ENCODE measurements at places on chromosomes 3 and 15. TPM values are rescaled to one million over a fixed set of nuclear protein-coding genes. Genes with fewer than 3 reads are reported as not detected.

DNA sequence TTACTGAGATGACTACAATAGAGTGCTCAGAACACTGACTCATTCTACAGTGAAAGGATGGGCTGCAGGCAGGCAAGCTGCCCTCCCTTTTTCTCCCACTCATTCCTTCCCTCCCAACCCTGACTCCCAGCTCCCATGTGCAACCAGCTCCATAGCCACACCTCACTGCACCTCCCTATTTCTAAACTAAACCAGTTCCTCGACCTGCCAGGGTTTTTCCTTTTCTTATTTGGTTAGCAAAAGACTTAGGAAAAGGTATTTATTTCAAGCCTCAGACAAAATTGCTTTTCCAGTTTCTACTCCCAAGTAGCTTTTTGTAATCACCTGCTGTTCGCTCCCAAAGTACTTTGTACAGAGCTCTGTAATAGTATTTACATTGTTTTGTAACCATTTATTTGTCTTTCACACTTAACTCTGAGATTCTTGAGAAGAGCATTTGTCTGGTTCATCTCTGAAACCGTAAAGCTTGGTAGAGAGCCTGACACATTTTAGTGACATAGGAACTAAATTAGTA is 2.2 kb downstream of the AADAC start:
- no peak overlapping the region for H3K27ac ChIP-seq
- H3K4me3 ChIP-seq, result no peak overlapping the region
- H3K27me3 ChIP-seq, result peaks cover 8% of the 10 kb centered on the region
- no peak for DNase-seq

DNA sequence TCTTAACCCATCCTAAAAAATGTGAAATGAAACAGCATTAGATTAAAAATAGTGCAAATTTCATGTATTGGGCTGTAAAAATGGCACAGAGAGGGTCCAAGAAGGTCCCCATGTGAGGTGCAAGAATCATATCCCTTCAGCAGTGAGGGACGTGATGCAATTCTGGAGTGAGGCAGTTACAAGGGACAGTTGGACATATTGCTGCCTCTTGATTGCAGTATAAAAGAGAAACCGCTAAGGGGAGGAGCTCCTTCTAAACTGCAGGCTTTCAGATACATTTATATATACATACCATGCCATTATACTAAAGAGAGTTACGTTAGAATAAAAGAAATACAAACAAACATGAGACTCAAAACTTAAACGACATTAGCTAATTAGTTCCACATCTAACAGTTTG is 304.2 kb upstream of the CTNNB1 start:
- H3K4me3 ChIP-seq, result no peak overlapping the region
- H3K36me3 ChIP-seq, result no peaks in the 10 kb centered on the region
- H3K27ac ChIP-seq, result no peak overlapping the region
- DNase-seq, result no peak

GRCh38 chr3:110165753-110166152 is 828.4 kb upstream of the DPPA4 start:
- H3K27ac ChIP-seq, result no peak overlapping the region
- no peaks in the 10 kb centered on the region for H3K4me1 ChIP-seq
- H3K4me3 ChIP-seq, result no peak overlapping the region
- no peak for DNase-seq

DNA sequence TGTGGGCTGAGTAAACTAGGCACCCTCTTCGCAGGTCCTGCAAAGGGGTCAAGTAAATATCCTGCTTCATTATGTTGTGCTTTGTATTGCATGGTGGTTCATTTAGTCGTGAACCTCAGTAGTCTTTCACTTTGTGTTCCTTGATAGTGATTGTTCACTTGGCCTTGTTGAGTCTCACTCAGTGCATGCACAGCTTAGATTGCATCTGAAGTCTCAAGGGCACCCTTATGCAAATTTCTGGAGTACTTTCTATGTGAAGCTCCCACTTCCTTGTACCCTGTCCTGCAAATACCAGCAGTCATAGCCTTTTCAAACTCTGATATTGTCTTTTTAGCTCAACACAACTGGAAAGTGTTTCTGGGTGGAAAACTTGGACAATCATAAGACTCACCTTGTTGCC is 519.2 kb downstream of the NAALADL2 start:
- no peaks in the 10 kb centered on the region for H3K4me1 ChIP-seq
- DNase-seq, result no peak
- H3K27ac ChIP-seq, result no peak overlapping the region
- H3K4me3 ChIP-seq, result no peak overlapping the region

- no peaks in the 10 kb centered on the region for H3K27me3 ChIP-seq
- DNase-seq, result peak; percentile 59
- H3K4me1 ChIP-seq, result peaks cover 49% of the 10 kb centered on the region
These were observed 73.8 kb downstream of the MCTP2 start for GRCh38 chr15:94305133-94305532.

DNA sequence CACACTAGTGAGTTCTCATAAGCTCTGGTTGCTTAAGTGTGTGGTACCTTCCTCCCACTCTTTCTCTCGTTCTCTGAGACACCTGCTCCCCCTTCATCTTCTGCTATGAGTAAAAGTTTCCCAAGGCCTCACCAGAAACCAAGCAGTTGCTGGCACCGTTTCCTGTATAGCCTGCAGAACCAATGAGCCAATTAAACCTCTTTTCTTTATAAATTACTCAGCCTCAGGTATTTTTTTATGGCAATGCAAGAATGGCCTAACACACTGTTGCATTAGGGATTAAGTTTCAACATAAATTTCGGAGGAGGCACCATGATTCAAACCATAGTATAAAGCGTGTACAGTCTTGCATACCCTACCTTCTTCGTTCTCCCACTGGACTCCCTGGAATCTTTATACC is 252.3 kb upstream of the CHRM5 start:
- no peak overlapping the region for H3K4me3 ChIP-seq
- no peaks in the 10 kb centered on the region for H3K36me3 ChIP-seq
- peaks cover 2% of the 10 kb centered on the region for H3K27me3 ChIP-seq

GRCh38 chr3:150117076-150117475 is 146.4 kb upstream of the PFN2 start:
- no peaks in the 10 kb centered on the region for H3K36me3 ChIP-seq
- H3K4me1 ChIP-seq, result peaks cover 3% of the 10 kb centered on the region
- H3K4me3 ChIP-seq, result no peak overlapping the region

DNA sequence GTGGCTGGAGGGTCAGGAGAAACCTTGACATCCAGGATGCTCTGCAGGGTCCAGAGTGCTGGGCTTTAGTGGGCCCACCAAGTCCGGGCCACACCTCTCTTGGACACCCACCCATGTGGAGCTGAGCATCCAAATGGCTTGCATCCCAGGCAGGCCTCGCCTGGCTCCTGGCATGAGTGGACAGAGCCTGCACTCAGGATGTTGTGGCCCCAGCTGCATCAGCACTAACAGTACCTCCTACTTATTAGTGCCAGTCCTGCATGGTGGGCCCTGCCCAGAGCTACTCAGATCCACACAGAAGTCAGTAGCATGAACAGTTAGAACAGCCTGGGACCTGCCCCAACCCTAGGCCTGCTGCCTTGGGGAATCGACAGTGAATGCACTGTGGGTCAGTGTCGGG is 42.2 kb upstream of the MRPS22 start:
- H3K27ac ChIP-seq, result no peak overlapping the region
- peaks cover 1% of the 10 kb centered on the region for H3K27me3 ChIP-seq
- no peaks in the 10 kb centered on the region for H3K4me1 ChIP-seq
- H3K36me3 ChIP-seq, result no peaks in the 10 kb centered on the region

- no peaks in the 10 kb centered on the region for H3K4me1 ChIP-seq
- no peaks in the 10 kb centered on the region for H3K36me3 ChIP-seq
- no peak for DNase-seq
- H3K4me3 ChIP-seq, result no peak overlapping the region
- H3K27me3 ChIP-seq, result no peaks in the 10 kb centered on the region
These were observed 77.1 kb downstream of the MEX3B start for GRCh38 chr15:81968691-81969090.

GRCh38 chr15:88166082-88166993 is 90.2 kb downstream of the NTRK3 start:
- peak; percentile 14 for DNase-seq
- H3K36me3 ChIP-seq, result no peaks in the 10 kb centered on the region
- H3K4me1 ChIP-seq, result no peaks in the 10 kb centered on the region
- H3K27ac ChIP-seq, result no peak overlapping the region
- H3K4me3 ChIP-seq, result no peak overlapping the region
- no peaks in the 10 kb centered on the region for H3K27me3 ChIP-seq

DNA sequence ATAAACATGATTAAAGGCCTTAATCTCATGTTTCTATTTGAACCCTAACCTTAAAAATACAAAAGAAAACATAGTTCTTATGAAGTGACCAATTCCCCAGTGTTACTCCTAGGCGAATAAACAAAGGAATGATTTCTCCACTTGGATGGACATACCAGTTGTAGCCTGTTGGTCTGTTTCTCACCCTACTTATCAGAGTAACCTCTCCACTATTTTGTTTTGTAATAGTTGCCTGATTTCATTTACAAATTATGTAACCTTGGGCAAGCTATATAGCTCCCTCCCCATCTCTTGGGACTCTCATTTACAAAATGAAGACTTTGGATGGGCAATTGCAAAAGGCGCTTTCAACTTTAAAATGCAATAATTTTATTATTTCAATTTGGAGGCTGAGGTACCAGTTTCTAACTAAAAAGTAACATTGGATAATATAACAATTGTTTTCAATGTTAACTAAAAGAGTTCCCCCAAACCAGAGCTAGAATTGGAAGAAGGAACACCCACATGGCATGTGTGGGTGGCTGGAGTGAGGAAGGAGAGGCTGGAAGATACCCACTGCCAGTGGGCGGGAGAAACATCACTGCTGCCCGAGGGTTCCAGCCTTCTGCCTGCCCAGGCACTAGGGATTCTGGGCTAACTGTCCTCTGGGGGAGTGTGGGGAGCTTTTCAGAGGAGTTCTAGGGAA is 74.2 kb downstream of the RFTN1 start:
- peaks cover 6% of the 10 kb centered on the region for H3K4me1 ChIP-seq
- no peak for DNase-seq
- no peaks in the 10 kb centered on the region for H3K27me3 ChIP-seq
- H3K36me3 ChIP-seq, result peaks cover 6% of the 10 kb centered on the region

Gene C3orf85
- total RNA-seq, result not detected

DNA sequence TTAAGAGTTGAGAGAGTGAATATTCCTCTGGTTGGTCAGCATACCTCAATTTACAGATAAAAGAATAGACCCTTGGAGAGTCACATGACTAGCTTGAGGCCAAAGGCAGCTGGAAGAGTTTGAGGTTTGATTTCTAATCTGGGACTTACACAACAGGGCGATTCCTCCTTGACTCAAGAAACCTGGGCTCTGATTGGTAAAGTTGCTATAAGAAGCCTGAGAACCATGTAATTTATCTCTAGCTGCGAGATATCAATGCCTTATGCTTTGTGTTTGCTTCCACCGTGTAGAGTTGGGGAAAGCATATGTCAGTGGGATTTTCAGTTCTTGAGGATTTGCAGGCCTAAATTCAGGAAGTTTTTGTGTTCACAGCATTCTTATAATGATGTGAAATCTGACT is 206.0 kb downstream of the KLHL25 start:
- H3K27ac ChIP-seq, result no peak overlapping the region
- DNase-seq, result no peak
- H3K4me3 ChIP-seq, result no peak overlapping the region
- no peaks in the 10 kb centered on the region for H3K27me3 ChIP-seq
- H3K36me3 ChIP-seq, result peaks cover 38% of the 10 kb centered on the region

Gene GCSAM
- 14.4 TPM for total RNA-seq
